CD8-positive, alpha-beta T cell (primary cell): ENCODE measurements at places on chromosomes 7 and 10.

DNA sequence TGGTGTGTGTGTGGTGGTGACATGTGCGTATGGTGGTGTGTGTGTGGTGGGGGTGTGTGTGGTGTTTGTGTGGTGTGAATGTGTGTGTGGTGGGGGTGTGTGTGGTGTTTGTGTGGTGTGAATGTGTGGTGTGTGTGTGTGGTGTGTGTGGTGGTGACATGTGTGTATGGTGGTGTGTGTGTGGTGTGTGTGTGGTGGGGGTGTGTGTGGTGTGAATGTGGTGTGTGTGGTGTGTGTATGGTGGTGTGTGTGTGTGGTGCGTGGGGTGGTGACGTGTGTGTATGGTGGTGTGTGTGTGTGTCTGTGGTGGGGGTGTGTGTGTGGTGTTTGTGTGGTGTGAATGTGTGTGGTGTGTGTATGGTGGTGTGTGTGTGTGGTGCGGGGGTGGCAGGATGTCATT lies 453.1 kb downstream of the DNAJB6 start:
- no peak for DNase-seq

GRCh38 chr7:45688382-45688781 lies 114.2 kb downstream of the ADCY1 start:
- no peak for DNase-seq

- DNase-seq: peak; percentile 19
Measured at GRCh38 chr7:131692131-131692960, 135.9 kb upstream of the PODXL start.

- no peak for DNase-seq
Measured at GRCh38 chr7:77975672-77976480, 177.3 kb downstream of the PHTF2 start.

DNA sequence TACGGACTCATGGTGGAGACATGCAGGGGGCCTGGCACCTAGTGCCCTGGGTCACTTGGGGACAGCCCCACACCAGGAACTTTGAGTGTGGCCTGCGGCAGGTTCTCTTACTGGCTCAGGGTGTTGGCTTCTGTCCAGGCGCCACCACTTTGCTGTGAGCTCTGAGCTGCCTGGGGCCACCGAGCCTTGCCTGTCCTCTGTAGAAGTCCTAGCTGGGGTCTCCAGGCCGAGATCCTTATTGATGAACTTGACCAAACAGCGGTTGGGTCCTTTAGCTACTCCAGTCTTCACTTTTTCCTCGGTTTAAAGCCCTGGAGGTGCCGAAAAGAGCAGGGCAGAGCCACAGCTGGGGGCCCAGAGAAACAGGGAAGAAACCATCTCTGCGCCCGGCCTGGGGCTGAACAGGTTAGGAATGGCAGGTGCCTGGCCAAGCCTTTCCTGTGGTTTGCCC lies 41.3 kb downstream of the ZNF467 start:
- no peak for DNase-seq

DNA sequence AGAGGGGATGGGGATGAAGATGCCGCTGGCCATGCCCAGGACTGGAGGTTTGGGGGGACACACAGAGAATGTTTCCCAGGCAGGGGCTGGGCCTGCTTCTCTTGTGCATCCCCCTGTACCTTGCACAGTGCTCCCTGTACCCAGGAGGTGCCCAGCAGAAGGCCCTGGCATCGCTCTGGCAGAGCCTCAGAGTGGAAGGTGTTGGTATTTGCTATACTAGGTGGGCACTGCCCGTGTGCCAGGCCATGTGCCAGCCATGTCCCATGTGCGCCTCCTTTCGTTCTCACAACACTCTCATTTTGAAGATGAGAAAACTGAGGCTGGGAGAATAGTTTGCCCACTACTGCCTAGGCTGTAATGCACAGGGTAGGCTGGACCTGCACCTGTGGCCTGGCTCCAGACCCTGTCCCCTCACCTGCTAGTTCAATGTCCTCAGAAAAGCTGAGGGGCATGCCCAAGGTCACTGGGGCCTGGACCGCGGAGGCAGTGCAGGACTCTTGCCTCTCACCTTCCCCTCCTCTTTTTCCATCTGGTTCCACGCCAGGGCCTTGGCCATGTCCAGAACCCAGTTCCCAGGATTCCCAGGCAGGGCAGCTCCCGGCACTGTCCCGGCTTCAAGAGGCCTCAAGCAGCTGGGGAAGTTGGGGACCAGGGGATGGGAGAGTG lies 64.7 kb downstream of the GOLGA7B start:
- no peak for DNase-seq

GRCh38 chr10:127168261-127168660 lies 28.1 kb downstream of the INSYN2A start:
- no peak for DNase-seq

GRCh38 chr7:92632791-92633190 lies 42.6 kb upstream of the FAM133B start:
- DNase-seq: no peak

DNA sequence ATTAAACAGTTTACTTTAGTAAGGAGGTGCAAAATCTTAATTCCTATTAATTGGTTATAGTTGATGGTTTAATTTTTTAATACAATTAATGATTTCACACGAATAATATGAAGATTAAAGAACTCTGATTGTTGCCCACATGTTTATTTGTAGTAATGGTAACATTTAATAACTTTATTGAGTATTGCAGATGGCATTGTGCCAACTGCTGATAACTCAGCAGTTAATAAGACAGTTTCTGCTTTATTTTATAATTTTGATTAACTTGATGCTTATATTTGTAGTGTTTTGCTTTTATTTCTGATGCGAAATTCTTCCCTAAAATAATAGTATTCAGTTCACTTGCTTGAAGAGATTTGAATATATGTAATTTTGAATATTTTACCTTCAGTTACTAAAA lies 2.8 kb downstream of the DNAJB9 start:
- no peak for DNase-seq

GRCh38 chr10:18501629-18502028 lies 149.8 kb downstream of the NSUN6 start:
- DNase-seq: no peak

- DNase-seq: no peak
Measured at GRCh38 chr10:44178856-44179255, 206.0 kb downstream of the CXCL12 start.

GRCh38 chr7:129013048-129013724 lies 41.7 kb downstream of the TNPO3 start:
- no peak for DNase-seq

DNA sequence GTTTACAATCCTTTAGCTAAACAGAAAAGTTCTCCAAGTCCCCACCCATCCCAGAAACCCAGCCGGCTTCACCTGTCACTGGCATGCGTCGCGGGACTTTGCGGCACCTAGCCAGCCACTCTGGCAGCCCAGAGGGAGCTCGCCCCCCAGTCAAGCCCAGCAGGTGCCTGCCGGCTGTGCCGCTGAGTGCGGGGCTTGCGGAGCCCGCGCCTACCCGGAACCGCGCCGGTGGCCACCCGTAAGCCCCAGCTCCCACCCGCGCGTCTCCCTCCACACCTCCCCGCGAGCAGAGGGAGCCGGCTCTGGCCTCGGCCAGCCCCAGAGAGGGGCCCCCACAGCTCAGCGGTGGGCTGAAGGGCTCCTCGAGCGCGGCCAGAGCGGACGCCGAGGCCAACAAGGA lies 446.1 kb downstream of the GRM8 start:
- no peak for DNase-seq

GRCh38 chr7:118218413-118219156 lies 5.9 kb upstream of the ANKRD7 start:
- DNase-seq: no peak

- DNase-seq: no peak
Measured at GRCh38 chr7:121798896-121799295, 74.1 kb upstream of the PTPRZ1 start.

DNA sequence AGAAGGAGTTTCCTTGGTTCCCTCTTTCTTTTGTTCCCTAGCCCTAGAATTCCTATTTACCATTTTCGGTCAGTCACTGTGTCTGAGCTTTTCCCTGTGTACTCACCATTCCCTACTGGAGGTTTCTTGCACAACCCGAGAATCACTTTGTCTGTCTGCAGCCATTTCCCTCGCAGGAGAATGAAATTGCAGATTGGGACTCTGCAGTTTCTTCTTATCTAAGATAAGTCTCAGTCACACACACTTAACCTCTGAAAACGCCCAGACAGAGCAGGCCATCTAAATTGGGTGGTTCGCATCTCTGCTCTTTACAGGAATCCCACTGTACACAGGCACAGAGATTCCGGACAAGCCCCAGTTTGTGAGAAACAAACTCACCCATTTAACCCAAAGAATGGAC lies 58.6 kb upstream of the CNTNAP2 start:
- no peak for DNase-seq

GRCh38 chr7:66255534-66256100 lies 50.5 kb downstream of the TPST1 start:
- no peak for DNase-seq

DNA sequence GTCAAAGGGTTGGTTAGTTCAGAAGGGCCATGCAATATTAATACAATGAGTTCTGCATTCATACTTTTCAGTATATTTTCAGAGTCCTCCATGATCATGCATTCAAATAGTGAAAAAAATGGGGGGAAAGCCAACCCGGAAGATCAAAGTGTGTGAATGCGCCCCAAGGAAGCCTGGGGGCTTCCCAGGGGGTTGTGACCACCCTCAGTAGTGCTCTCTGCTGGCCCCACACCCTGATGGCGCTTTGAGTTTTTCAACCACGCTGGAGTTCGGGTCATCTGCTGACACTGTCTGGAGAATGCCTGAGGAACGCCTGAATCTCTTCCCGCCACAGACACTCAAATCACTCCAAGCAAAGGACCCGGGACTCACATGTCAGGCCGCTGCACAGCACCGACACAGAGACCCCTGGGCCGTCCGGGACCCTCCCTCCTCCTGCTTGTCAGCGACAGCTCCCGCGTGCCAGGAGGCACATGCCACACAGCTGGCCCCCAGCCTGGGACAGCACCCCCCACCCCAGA lies 1.0 kb downstream of the TNS3 start:
- no peak for DNase-seq

DNA sequence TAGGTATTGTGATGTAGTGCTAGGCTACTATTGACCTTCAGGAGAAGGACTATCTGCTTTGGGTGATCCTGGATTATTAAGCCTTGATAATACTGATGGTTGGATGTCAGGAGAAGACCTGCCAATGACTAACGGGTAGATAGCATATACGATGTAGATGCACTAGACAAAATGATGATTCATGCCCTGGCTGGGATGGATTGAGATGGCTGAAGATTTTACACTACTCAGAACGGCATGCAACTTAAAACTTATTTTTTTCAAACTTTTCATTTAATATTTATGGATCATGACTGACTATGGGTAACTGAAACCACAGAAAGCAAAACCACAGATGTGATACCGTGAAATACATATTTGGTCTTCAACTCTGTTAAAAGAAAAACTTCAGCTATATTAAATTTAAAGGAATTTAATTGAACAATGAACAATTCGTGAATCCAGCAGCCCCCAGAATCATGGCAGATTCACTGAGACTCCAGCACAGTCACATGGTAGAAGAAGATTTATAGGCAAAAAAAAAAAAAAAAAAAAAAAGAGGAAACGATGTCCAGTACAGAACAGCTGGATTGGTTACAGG lies 124.6 kb upstream of the CDK13 start:
- no peak for DNase-seq
